NCI-H1694 treated with DMSO at 0.1 percent for 48 hours (cell line): ENCODE measurements at places on chromosomes 2 and 18.

- DNase-seq: no peak
Observed at GRCh38 chr2:112880091-112880531, 30.9 kb upstream of the IL37 start.

GRCh38 chr2:97848306-97848705, 134.9 kb downstream of the ZAP70 start:
- DNase-seq: no peak

DNA sequence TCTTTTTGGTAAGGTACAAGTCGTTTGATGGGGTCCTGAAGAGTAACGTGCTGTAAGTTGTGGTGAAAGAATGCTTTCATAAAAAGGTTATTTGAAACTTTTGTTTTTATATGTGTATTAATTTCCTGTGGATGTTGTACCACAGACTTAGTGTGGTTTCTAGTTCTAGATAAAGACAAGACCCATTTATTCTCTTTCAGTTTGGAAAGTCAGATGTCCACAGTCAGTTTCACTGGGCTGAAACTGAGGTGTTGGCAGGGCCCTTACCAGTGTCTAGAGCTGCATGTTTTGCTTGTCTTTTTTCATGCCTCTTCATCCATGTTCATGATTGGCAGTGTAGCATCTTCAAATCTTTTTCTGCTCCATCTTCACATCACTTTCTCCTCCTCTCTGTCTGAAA, 22.1 kb upstream of the DOCK10 start:
- DNase-seq: no peak

DNA sequence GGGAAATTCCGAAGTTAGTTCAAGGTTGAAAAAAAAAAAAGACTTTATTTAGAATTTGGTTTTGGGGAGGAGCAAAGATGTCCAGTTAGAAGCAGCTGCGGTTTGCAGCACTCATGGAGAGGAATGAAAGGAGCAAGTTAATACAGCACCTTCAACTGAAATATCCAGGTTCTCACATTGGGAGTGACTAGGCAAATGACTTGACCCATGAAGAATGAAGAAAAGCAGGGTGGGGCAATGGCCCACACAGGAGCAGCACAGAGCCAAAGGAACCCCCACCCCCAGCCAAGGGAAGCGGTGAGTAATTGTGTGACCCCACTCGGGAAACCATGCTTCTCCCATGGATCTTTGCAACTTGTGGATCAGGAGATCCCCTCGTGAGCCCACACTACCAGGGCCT, 32.8 kb downstream of the ZNF892 start:
- no peak for DNase-seq

- no peak for DNase-seq
Observed at GRCh38 chr18:26133652-26134051, at the start of gene PSMA8. TSS of gene PSMA8 (plus strand) at chr18:26133869. CDS start at chr18:26133966, 97 bp downstream.

DNA sequence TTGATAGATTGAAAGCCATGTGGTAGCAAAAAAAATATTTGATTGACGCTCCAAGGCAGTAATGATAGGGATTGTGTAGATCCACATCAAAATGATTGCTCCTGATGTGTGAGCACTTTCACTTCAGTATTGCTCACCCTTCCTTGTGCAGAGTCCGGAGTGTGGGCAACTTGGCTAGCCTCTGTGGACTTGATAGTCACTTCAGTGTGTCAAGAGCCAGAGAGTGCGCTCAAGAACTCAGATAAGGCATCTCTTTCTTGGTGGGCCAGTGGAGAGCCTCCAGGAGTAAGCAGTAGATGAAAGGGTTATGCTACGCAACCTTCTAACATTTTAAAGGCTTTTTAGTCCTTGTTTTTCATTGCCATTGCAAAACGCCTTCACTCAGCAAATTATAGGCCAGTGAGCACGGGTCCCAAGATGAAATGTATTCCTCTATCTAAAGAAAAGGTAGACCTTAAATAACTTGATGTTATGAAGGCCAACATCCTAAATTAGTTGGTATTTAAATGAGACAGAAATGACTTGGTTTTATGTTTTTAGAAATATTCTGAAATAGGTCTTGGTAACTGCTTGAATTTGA, 84.4 kb downstream of the MEIS1 start:
- DNase-seq: no peak

DNA sequence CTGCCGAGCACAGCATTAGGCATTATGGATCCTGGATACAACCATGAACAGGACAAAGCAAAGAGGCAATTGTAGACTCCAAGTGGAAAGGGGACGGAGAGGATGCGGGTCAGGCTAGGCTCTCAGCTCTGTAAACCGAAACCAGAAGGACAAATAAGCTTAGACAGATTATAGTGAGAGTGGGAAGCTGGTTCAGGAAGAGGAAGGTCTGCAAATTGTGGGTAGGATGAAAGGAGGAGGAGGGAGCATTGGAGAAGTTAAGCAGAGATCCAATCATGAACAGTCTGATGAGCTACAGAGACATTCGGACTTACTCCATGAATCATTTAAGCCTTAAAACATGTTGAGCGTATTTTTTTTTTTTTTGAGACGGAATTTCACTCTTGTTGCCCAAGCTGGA, 3.0 kb downstream of the MSH6 start:
- DNase-seq: no peak

- DNase-seq: no peak
Observed at GRCh38 chr2:112776113-112776512, 8.2 kb downstream of the IL1A start.

- peak; percentile 96 for DNase-seq
Observed at GRCh38 chr2:219249203-219249980, 3.7 kb upstream of the TUBA4B start.

DNA sequence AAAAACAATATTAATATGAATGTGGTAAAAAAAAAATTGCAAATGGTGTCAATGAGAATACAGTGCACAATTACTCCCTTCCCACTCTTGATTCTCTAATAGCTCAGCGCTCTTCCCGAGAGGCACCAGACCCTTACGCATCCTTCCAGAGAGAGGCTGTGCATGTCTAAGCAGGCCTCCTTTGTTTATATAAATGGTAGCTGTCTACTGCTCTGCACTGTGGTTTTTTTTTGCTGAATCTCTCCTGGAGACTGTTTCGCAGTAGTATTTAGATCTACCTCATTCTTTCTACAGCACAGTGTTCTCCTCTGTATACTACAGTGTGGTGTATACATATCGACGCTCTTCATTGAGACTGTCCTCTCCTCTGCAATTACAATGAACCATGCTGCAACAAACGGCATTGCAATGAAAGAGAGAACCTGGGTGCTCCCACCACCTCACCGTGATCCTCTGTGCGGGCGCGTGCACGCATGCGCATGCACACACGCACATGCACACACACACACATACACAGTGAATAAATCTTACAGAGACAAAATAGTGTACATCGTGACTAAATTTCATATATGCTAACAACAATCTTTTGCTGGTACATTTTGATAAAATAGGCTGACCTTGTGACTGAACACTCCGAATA, 19.4 kb downstream of the SEPTIN10 start:
- DNase-seq: peak; percentile 25

GRCh38 chr2:233832414-233832813, 21.9 kb downstream of the HJURP start:
- no peak for DNase-seq

DNA sequence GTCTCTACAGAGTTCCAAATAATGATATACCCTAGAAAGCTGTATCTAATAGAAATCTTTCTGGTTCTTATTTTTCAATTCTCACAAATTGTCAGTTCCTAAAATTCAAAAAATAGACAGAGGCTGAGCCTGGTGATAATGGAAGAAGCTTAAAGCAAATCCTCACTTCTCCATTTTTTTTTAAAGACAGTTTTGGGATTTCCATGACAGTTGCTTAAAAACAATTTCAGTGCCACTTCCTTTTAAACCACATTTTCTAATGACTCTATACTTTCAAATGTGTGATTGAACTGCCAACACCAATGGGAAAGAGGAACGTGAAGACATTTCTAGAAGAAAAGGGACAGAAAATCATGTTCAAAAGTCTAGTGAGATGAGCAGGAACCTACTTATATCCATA, 4.0 kb downstream of the GKN2 start:
- no peak for DNase-seq

DNA sequence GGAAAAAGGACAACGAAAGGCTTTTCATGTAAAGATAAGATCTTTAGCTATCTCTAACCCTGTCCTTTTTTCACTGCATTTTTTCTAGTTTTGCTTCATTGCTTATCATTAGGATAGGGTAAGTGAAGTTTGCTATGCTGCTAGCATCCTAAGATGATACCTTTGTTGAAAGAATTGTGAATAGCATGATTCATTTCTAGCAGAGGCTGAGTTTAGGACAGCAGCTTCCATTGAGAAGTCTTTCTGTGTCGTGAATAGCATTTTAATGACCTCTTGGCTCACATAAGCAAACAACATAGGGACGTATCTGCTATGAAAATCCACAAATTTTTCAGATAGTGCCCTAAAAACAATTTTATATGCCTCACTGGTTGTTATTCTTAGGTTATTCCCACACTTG, 36.4 kb upstream of the GAREM2 start:
- DNase-seq: no peak

GRCh38 chr2:236819275-236820002, 249.8 kb downstream of the ACKR3 start:
- no peak for DNase-seq

GRCh38 chr2:222322236-222322635, 23.4 kb upstream of the PAX3 start:
- DNase-seq: no peak

- peak; percentile 18 for DNase-seq
Observed at GRCh38 chr2:69565431-69565839, 78.1 kb downstream of the AAK1 start.

DNA sequence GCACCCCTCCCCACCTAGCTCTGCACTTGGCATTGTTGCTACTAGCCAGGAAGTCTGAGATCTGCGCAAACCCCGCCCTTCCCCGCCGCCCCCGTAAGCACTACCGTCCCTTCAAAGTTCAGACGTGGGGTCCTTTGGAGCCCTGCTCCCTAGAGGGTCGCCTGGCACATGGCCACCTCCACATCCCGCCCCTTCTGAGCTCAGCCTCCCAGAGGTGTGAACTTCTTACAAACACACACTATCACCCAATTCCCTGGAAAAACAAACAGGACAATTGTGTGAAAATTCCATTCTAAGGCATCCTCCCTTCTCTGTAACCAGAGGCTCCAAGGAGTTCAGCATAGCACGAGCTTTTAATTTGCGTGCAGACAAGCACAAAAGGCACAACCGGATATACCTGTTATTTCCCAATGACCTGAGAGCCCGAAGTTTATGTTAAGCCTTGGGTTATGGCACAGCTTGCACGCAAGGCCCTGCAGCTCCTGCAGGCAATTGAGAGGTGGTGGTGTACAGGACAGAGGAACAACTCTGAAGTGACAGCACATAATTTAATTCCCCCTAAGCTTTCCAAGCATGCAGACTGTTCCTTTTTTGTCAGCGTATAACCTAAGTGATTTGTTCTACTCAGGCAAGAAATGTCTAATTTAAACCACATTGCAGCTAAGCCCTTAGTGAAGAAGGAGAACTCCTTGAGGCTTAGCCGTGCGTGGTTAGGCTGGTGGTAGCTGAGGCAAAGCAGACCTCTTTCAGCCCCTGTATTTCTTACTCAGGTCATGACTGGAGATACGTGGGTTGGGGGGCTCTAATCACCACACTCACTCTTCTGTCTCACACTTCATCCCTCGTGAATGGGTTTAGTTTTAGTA, 20.3 kb upstream of the CYP1B1 start:
- DNase-seq: no peak
